ENCODE measurements at places on chromosomes 16 and 17.

- DNase-seq = no peak
Observed at GRCh38 chr17:34511265-34511664, 68.1 kb upstream of the TMEM132E start.

DNA sequence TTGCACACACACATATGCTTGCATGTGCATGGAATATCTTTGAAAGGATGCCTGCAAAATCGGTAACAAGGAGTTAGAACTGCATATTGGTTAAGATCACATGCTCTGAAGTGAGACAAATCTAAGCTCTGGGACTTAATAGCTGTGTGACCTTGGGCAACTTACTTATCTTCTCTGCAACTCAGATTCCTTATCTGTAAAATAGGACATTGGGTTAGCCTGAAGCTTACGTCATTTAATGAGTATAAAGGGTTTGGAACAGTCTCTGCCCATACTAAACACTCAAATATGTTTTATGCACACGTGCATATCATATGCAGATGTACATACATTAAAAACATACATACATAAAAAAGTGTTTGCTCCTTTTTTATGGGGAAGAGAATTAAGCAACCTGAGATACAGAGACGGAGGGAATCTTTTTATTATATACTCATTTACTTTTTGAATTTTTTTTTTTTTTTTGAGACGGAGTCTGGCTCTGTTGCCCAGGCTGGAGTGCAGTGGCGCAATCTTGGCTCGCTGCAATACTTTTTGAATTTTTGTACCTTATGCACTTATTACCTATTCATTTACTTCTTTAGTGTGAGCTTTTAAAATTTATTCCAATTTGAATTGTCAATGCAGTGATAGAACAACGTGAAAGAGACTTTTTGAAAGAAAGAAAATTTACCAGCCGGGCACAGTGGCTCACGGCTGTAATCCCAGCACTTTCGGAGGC is 206.2 kb downstream of the CCDC182 start:
- DNase-seq = no peak

DNA sequence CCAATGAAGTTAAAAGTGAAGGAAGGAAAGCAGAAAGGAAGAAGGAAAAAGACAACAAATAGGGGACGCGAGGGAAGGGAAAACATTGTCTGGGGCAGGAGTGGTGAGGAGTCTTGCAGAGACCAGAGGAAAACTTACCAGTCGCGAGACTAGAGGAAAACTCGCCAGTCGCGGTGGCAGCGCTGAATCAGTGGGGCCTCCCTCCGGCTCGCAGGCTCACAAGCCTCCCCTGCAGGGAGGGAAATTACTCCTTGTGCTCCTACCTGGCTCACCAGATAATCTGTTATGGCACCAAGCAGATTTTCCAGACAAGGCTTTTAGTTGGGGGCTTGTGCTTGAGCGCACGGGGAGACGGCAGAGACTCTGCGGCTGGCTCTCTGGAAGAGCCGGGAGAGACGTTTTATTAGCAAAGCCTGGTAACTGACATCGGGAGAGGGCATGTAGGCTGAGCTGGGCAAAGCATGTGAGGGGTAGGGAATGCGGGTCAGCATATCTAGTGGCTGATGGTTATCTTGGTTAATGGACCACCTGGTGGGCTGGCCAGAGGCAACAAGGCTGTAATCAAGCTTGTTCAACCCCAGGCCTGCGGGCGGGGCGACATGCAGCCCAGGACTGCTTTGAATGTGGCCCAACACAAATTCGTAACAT is 37.1 kb downstream of the LCMT1 start:
- DNase-seq = no peak

DNA sequence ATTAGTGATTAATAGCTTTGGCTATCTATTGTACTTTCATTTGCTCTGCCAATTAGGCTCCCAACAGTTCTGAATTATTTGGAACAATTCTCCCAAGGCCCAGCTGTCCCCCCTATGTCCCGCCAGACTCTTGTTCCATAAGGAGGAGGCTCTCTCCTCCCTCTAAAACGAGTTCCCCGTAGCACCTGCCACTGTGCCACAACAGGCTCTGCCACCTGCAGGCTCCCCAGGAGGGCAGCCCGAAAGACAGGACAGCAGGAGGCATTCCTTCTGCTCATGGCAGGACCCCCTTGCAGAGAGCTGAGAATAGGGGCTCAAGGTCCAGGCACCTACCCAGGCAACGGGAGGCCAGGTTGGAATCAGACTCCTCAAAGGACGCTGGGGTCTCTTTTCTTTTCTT is 9.0 kb downstream of the PITPNM3 start:
- no peak for DNase-seq

All from CD4-positive, alpha-beta T cell treated with Interleukin-4 for 1 hour (primary cell).